Dermis blood vessel endothelial cell (primary cell): ENCODE measurements at places on chromosomes 1 and 21. TPM values are rescaled to one million over a fixed set of nuclear protein-coding genes. Genes with fewer than 3 reads are reported as not detected.
A peak's percentile ranks its signal among the peaks of the same experiment; 100 is the strongest.

CLCA4 gene
- total RNA-seq: not detected in 2 replicates

DNA sequence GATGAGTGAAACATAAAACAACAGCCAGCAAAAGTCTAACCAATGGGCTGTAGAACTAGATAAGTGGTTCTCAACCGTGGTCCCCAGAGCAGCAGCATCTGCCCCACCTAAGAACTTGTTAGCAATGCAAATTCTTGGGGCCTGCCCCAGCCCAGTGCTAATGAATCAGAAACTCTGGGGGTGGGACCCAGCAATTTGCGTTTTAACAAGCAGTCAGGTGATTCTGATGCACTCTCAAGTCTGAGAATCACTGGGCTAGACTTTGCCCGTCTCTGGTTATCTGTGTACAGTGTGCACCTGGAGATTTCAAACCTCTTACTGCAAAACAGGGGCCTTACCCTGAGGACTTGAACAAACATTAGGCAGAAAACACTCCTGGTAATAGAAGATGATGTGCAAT lies 66.5 kb downstream of the PLXNA2 start:
- DNase-seq: no peak

DNA sequence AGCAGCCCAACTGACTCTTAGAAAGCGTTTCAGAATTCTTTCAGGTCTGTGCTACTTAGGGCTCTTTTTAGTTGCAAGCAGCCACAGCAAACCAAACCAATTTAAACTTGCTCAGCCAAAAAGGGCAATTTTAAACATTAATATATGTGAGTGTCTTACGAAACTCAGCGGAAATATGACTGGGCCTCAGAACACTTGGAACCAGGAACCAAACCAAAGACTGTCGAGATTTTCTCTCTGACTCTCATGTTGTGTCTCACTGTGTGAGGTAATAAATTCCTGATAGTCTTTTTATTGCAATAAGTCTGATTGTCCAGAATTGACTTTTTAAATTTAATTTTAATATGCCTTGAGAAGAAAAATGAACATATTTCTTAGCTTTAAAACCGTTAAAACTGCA lies 122.3 kb downstream of the SYF2 start:
- no peak for DNase-seq

DNA sequence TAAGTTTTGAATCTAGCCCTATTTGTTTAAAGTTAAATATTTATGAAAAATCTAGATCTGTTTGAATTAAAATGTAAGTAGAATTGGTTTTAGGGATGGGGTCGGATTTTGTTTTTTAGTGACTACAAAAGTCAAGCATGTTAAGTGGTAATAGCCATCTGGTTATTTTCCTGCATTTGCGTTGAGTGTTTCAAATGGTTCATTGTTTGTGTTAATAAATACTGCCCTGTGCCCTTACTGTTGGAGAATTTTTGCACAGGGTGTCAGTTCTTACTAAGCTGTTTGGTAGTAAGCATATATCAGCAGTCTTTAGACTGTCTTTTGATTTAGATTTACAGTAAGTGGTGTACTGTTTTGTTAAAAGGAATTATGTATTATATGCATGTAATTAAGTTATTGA lies 46.1 kb upstream of the TARS2 start:
- no peak for DNase-seq

- DNase-seq: peak; percentile 52
Measured at GRCh38 chr1:116909512-116910378, at the start of gene PTGFRN. TSS of gene PTGFRN (plus strand) at chr1:116909916. CDS start at chr1:116910204, 288 bp downstream.

MMEL1 gene
- 2.0 and 5.4 TPM in 2 replicates for total RNA-seq

DNA sequence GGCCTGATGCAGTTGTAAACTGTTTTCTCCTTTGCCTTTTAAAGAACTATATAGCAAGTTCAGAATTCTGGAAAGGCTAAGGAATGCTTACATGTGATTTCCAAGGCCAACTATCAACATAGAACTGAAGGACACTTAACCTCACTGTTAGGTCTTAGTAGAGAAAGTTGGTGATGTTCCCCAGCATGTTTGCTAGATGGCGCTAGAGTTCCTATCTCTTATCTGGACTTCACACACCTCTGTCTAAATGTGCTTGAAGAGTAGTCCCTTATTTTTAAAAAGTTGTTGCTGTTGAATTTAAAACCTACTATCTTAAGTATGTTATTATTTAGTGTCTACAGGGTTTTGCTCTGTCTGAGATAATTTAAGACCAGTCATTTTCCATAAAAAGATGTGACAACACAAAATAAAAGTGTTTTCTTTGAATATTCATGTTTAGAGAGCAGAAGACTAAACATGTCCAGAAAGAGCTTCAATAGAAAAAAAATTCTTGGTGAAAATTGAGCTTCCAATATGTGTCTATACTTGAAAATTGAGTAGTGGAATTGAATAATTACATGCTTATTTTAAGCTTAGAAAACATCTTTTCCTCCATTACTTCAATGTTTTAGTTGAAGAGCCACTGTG lies 237.3 kb downstream of the S1PR1 start:
- DNase-seq: peak; percentile 44

- no peak for DNase-seq
Measured at GRCh38 chr1:88488237-88488636, 195.8 kb upstream of the PKN2 start.

DNA sequence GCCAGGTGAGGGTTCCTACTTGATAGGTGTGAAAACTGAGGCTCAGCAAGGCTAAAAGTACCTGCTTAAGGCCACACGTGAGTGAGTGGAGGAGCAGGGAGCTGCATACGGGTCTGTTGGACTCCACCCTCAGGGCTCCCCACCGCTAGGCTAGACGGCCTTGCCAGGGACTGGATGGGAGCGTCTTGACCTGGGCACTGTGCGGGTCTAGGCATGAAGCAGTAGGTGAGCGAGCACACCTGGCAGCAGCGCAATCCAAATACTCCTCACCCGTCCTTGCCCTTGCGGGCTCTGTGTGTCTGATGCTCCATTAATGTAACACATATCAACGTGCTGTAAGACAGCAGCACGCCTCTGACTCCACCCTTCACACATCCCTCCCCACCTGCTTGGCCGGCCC lies 94.0 kb downstream of the LACTBL1 start:
- DNase-seq: no peak

NUDT4B gene
- total RNA-seq: 26.9 and 28.2 TPM in 2 replicates

DNA sequence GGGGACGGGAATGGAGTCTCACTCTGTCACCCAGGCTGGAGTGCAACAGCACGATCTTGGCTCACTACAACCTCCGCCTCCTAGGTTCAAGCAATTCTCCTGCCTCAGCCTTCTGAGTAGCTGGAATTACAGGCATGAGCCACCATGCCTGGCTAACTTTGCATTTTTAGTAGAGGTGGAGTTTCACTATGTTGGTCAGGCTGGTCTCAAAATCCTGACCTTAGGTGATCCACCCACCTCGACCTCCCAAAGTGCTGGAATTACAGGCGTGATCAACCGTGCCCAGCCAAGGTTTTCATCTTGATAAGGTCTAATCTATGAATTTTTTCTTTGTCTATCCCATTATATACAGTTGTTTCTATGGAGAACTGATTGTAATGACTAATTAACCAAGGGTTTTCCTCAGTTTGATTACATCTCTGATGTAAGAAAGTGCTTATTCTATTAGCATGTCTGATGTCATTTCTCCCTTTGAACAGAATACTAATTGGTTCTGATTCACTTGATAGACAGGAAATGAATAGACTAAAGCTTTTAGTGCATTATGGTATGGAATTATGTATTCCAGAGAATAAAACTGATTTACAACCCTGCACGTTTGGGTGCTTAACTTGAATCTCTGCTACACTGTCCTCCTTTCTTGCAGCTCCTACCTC lies 11.9 kb downstream of the PACC1 start:
- no peak for DNase-seq

PIK3C2B gene
- total RNA-seq: 29.3 and 37.3 TPM in 2 replicates

DNA sequence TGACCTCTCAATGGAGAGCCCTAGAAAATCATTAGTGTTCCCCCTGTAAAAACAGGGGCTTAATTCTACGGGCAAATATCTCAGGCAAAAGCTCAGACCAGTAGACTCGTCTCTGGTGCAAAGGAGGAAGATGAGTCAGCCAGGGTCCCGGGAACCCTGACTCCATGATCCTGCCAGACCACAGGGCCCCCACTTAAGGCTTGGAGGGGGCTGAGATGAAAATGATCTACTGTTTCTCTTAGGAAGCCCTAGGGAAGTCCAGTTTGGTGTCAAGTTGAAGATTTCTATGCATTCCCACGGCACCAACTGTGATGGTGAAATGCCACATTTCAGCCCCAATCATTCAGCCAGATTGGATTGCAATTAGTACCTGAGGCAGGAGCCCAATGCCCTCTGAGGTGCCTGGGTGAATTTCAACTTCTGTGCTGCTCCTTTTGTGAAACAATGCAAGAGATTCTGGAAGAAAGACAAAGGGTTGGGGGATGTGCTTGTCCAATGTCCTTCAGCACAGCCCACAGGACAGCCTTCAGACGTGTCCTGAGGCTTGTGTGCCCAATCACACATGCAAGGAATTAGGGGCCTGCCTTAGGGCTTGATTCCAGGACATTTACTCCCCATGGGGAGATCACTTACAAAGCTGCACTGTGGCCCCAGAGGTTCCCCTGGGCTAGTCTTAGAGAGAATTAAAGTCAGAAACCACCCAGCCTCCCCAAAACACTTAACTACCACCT lies 18.1 kb downstream of the NAV1 start:
- peak; percentile 61 for DNase-seq
